ENCODE measurements at places on chromosomes 13 and 19. TPM values are rescaled to one million over a fixed set of nuclear protein-coding genes. Genes with fewer than 3 reads are reported as not detected.

The ZNF415 gene
- 9.1 TPM for total RNA-seq

The JAK3 gene
- total RNA-seq, result 6.6 TPM

The ZNF99 gene
- total RNA-seq, result 0.19 TPM

The CHERP gene
- 21.4 TPM for total RNA-seq

The TMIGD2 gene
- total RNA-seq, result not detected

The ANGPTL8 gene
- 0.57 TPM for total RNA-seq

The KASH5 gene
- total RNA-seq, result not detected

The ZNF714 gene
- 3.5 TPM for total RNA-seq

The PSG7 gene
- not detected for total RNA-seq

- DNase-seq, result no peak
Observed at GRCh38 chr13:109208522-109208921, 577.9 kb downstream of the IRS2 start.

GRCh38 chr19:16619457-16619856, 8.5 kb downstream of the MED26 start:
- no peak for DNase-seq

- no peak for DNase-seq
Observed at GRCh38 chr13:95573221-95573620, 20.7 kb downstream of the CLDN10 start.

GRCh38 chr13:30577401-30577852, 40.3 kb upstream of the USPL1 start:
- DNase-seq, result no peak

- peak; percentile 81 for DNase-seq
Observed at GRCh38 chr19:11479090-11479897, 1.6 kb downstream of the ELAVL3 start.

- no peak for DNase-seq
Observed at GRCh38 chr13:105319875-105320274, 1215.6 kb downstream of the EFNB2 start.

DNA sequence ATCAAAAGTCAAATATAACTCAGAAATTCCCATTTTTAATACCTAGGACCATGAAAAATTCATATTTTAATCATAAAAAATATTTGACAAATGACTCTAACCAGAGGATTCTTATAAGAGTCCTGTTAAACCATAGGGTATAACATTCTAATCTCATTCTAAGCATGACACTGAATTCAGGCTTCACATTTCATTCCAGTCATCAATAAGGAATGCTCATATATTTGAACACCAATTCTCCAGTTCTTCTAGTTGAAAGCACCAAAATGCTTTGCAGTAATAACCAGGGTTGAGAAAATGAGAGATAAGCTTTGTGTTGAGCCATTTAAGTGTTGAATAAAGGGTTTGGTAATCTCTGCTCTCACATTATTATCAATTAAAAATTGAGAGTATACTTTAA, 147.5 kb downstream of the VWA8 start:
- DNase-seq, result no peak

DNA sequence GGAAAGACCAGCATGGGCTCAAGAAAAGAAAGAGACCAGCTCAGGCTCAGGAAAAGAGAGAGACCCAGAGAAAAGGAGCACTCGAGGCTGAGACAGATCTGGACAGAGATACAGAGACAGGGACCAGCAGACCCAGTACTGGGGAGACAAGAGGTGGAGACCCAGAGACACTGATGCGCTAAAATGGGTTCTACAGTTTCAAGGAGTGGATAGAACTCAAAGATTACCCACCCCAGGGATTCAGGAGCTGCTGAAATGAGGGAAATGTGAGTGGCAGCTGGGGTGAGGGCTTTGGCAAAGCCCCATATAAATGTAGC, 609 bp upstream of the ZSCAN18 start:
- no peak for DNase-seq

DNA sequence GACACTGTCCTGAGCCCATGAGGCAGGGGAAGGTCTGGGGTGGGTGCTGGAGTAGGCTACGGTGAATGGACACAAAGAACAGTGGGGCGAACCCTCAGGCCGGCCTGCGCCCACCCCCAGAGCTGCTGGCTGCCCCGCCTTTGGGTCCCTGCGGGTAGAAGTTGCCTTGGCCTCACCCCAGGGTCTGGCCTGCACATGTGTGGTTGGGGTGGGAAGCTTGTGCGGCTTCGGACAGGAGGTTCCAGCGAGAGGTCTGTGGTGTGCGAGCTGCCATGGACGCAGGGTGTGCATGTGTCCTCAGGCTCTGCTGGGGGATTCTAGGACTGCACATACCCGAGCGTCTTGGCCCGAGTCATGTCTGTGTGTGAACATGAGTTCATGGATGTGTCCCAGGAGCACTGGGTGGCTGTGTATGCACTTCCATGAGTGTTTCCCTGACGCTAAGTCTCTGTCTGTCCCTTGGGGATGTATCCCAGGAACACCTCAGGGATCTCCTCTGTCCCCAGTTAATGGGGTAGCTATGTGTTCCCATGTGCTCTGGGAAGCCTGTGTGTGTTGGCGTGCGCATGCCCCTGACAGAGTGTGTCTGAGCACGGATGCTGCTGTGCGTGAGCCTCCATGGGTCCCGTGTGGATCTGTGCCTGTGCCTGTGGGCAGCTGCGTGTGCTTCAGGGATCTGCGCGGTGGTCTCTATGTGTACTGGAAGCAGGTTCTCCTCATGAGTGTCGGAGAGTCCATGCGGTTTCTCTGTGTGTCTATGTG, 20.8 kb upstream of the POU2F2 start:
- DNase-seq, result no peak

DNA sequence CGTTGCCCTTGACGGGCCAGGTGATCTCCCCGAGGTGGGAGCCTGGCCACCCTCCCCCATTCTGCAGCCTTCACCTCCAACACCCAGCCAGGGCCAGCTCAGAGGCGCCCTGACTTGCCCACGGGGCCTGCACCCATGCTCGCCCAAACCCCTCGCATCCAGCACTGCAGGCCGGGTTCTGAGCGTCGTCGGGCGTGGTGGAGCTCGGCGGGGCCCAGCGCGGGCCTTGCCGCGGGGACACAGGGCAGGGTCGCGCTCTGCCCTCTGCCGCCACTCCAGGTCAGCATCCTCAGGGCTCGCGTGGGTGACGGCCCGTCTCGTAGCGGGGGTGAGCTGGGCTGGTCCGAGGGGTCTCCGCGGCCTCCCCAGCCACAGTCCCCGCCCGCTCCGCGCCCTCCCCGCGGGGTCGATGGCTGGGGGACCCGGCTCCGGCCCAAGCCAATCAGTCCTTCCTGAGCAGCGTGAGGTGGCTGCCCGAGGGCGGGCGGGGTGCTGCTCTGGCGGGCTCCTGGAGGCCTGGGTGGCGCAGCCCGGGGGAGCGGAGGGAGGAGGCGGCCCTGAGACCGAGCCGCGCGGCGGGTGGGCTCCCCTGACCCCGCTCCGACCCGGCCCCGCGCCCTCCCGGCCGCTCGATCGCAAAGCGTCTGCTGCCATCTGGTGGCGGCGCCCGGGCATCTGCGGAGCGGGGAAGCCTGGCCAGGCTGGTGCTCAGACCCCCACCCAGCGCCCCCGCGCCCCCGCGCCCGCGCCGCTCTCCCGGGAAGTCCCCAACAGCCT, 61.4 kb downstream of the CCNE1 start:
- DNase-seq, result peak; percentile 90

DNA sequence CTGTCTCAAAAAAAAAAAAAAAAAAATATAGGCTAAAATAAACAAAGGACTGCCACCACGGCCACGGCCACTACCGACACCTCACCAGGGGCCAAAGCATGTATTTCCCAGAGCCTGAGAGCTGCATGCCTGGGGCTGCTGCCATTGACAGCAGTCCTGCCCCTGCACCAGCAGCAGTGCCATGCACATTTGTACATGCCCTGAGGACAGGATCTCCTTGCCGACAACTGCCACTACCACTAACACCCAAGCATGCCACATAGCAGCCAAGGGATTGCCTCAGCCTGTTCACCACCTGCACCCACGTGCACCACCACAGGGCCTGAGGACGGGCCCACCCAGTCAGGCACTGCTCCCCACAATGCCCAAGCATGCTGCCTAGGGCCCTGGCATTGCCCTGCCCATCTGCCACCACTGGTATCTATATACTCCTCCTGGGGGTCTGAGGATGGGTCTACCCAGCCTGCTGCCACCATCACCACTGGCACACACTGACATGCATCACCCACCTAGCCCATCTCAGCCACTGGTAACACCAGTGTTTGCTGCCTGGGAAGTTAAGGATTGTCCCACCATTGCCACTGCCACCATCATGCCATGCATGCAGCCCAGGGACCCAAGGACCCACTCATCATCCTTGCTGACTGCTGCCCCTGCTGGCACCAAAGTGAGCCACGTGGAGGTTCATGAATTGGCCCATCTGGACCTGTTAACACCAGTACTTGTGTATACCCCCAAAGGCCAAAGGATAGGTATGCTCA, 10.6 kb upstream of the NUP62 start:
- DNase-seq, result peak; percentile 53
